ENCODE measurements at places on chromosomes 2 and 18.

GRCh38 chr18:61333271-61333745, at the start of gene CDH20:
Gene CDH20 (plus strand): TSS chr18:61333430.
- no peak for DNase-seq

GRCh38 chr2:204795156-204795555, 249.9 kb downstream of the PARD3B start:
- no peak for DNase-seq

GRCh38 chr2:205580212-205580987, 101.9 kb upstream of the NRP2 start:
- DNase-seq: no peak

GRCh38 chr2:233919938-233920337, 2.8 kb downstream of the TRPM8 start:
- no peak for DNase-seq

DNA sequence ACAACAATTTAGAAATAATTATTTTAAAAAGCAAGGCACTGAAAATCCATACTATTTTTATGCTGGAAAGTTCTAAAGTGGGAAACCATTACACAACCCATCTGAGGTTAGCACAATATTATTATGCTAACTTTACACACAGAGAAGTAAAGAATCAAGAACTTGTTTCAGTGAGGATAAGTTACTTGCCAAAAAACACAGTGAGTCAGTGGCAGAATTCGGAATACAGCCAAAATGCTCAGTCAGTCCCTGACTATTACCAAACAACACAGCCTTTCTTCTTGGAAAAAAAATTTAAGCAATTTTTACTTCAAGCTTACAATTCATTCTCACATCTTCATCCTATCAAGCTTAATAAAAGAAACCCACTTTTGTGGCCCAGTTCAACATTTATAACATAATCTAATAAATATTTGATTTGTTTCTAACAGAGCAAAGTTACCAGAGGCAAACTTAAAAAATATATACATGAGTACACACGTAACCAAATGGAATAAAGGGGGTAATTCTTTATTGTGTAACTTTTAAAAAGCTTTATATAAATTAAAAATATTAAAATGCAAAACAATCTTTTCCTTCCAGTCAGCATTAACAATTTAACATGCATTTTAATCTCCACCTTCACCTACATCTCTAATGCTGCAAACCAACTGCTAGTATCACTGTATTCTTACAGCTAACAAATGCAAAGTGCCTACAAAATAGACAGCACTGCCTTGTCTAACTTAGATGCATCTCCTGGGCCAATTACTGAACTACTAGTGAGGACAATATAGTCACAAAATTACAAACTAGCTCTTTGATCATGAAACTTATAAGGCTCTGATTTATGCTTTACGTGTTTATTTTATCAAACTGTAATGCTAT, 55.2 kb downstream of the CCDC88A start:
- DNase-seq: no peak

DNA sequence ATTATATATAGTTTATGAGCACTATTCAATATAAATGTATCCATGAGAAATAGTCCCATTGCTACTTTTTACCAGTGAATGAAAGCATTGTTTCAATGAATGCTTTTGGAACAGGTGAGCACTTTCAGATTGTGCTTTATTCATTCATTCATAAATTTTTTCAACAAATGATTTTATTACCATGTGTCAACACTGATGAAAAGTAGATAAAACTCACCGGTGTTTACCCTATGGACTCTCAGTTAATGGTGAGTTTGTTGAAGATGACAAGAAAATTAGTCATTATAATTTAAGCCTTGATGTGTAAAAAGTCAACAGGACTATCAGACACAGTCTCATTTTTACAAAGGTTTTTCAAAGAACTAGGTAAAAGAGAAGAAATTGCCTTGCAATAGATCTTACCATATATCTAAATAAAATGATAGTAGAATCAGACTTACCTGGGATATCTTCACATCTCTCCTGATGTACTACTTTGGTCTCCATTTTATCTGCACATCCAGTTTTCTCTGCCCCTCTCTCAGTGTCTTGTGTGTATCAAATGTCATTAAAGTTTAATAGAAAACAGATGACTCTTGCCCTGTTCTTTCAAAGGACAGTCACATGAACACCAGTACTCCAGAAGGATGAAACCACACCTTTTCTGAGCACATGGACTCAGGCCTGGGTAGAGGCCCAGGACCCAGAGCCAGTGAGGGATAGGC, 325.3 kb upstream of the RND3 start:
- peak; percentile 14 for DNase-seq
